ENCODE measurements at places on chromosomes 2 and 18.

DNA sequence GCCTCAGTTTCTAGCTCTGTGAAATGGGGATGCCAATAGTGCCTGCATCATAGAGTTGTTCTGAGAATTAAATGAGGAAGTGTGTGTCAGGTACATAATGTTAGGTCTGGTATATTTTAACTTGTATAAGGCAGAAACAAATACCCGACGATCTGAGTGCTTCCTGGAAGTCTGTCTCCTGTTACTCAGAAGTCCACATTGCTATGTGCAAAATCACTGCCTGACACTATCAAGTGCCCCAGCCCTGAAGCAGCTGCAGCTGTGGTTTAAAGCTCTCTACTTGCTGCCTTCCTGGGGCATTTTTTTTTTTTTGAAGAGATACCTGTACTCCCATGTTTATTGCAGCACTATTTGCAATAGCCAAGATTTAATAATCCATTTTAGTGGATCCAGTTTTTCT is 125.3 kb downstream of the SLC4A3 start:
- no peak for DNase-seq

DNA sequence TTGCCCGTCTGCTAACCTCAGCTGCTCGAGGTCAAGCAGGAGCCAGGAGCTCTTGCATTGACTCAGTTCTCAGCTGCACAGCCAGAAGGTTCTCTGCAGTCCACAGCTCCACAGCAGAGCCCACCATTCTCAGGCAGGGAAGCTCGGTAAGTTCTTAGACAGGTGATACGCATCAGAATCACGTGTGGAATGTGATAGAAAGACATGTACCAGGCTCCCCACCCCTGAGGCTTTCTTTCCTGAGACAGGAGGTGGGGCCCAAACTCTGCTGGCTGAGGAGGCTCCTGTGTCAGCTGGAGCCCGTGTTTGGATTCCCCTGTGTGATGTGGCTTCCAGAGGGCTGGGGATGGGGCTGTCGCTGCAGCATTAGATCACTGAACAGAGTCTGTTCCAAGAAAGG is 28.0 kb downstream of the DIPK1C start:
- no peak for DNase-seq

- no peak for DNase-seq
Measured at GRCh38 chr18:36419900-36420531, 122.5 kb downstream of the FHOD3 start.

- no peak for DNase-seq
Measured at GRCh38 chr18:44564922-44565321, 115.8 kb upstream of the SETBP1 start.

DNA sequence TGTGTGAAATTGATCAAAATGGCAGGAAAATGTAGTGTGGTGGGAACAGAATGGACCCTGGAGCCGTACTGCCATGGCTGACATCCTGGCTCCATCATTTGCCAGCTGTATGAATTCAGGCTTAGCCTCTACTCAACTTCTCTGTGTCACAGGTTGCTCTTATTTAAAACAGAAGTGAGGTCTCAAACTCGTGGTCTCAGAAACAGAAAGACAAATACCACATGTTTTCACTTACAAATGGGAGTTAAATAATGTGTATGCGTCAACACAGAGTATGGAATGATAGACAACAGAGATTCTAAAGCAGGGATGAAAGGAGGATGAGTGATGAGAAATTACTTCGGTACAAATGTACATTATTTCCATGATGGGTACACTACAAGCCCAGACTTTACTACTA is 227.4 kb downstream of the DCC start:
- no peak for DNase-seq

GRCh38 chr2:162175714-162176113 is 23.7 kb upstream of the GCG start:
- no peak for DNase-seq

DNA sequence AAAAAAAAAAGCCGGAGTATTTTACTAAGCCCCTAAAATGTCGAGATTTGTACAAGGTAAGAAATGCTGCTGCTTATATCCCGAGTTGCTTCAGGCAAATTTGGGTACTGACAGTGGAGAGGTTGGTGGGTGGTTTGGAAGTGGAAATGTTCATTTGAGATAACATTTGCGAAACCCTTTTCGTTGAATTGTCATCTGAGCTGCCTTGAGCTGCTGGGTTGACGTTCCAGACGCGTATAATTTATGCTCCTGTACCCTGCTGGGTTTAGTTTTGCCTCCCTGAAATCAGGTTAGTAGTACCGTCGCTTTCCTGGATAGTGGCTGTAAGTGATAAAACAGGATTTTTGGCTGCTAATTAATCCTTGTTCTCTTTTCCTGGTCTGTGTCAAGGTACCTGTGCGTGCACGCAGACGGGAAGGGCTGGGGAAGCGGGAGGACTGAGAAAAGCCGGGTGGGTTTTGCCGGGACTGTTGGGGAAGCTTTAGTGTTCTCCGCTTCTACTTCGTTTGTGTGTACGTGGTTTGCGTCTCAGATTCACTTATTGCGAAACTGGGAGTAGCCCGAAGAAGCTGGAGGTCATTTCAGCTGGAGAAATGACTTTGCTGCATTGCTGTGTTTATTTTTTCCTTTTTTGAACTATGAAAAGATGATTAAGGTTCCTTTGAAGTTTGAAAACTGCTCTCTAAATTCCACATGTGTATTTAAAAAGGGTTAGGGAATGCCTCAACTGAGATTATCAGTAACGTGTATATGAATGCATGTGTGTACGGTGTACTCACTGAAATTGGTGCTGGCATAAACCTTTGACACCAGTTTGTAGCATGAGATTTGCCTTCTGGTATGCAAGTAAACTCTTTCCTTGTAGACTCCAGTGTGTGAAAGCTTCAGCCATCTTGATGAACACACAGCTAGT is 709 bp downstream of the UGP2 start:
- DNase-seq = peak; percentile 37

GRCh38 chr2:220159738-220160137 is 532.3 kb downstream of the SLC4A3 start:
- no peak for DNase-seq

GRCh38 chr18:39951142-39951720 is 2003.8 kb upstream of the PIK3C3 start:
- DNase-seq = no peak

DNA sequence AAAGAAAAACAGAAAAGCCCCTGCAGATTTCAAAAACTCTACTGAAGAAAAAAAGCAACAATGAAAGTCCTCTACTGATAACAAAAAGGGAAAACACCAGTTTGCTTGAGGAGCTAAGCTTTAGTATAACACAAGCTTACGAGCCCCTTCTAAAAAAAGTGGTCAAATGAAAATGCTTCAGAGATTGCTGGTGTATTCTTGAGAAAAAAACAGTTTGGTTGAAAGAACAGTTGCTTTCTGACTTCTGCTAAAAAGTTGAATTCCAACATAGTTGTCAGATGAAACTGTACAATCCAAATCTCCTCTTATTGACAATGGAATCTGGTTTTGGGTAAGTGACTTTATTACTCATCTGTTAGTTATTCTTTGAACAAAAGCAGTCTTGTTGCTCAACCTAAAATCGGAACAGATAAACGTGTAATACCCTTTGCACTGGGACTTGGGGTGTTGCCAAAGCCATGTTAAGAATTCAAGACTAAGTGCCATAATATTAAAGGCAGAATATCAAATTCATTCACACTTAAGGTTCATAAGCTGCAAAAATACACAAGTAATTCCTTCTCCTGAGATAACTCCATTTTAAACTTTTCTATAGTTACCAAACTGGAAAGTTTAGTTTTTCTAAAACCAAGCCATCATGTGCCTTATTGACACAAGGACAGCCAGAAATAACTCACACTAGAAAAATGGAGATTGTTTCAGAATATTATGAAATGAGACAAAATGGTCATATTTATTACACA is 45.3 kb upstream of the SPAG16 start:
- no peak for DNase-seq

DNA sequence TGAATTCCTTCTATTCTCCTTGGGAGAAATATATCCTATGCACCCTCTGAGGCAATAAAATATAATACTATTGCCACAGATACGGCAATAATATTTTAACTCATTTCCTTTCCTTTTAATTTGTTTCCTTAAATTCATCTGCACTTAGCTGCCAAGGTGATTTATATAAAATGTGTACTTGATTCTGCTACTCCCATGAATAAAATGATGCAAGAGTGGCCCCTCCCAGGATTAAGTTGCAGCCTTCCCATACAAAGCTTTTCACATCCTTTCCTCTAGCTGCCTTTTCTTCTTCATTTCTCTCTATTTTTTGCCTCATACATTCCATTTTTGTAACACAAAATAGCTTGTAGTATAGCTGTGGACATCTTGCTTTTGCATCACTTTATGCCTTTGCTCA is 464.1 kb upstream of the ZEB2 start:
- DNase-seq = no peak

DNA sequence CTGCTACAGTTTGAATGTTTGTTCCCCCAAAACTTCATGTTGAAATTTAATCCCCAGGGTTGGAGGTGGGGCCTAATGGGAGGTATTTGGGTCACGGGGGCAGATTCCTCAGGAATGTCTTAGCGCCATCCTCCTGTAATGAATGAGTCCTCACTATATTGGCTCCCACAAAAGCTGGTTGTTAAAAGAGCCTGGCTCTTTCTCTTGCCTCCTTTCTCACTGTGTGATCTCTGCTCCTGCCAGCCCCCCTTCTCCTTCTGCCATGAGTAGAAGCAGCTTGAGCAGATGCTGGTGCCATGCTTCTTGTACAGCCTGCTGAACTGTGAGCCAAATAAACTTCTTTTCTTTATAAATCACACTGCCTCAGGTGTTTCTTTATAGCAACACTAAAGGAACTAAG is 721.0 kb upstream of the PKDCC start:
- no peak for DNase-seq

GRCh38 chr2:64832936-64833335 is 156.3 kb upstream of the SLC1A4 start:
- no peak for DNase-seq

DNA sequence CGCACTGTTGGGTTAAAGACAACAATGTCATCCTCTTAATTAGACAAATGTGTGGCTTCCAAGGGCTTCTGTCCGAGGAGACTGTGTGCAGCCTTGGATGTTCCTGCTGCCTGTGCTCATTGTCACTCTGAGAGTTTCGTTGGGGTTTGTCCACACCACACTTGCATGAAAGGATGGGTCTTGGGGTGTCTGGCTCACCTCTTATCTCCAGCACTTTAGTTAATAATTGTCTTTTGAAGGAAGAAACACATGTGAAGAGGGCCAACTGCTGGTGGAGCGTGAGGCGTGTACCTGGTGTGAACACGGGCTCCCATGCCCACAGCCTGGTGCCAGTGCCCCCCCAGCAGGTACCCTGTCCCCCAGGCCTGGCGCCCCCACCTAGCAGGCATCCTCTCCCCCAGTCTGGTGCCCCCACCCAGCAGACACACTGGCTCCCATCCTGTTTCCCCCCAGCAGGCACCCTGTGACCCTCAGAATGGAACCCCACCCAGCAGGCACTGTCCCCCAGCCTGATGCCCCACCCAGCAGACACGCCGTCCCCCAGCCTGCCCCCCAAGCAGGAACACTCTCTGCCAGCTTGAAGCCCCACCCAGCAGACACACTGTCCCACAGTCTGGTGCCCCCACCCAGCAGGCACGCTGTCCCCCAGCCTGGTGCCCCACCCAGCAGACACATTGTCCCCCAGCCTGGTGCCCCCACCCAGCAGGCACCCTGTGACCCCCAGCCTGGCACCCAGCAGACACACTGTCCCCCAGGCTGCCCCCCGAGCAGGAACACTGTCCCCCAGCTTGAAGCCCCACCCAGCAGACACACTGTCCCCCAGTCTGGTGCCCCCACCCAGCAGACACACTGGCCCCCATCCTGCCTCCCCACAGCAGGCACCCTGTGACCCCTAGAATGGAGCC is 96.3 kb upstream of the TMEM18 start:
- no peak for DNase-seq

DNA sequence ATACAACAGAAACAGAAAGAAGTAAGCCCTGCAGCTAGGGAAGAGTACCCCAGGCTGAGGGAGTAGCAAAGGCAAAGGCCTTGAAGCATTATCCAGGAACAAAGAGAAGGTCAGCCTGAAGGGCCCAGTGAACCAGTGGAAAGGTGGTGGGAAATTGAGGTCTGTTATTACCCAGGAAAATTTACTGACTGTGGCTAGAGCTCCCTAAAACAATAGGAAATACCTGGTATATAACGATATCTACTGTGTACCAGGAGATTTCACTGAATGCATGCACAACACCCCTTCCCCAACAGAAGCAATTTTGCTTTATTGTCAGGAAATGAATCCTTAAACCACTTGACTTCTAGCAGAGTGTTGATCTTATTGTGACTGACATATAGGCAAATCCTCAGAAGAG is 365.3 kb downstream of the ERBB4 start:
- DNase-seq = no peak

GRCh38 chr2:74375838-74376237 is 4.3 kb downstream of the DCTN1 start:
- DNase-seq = no peak

DNA sequence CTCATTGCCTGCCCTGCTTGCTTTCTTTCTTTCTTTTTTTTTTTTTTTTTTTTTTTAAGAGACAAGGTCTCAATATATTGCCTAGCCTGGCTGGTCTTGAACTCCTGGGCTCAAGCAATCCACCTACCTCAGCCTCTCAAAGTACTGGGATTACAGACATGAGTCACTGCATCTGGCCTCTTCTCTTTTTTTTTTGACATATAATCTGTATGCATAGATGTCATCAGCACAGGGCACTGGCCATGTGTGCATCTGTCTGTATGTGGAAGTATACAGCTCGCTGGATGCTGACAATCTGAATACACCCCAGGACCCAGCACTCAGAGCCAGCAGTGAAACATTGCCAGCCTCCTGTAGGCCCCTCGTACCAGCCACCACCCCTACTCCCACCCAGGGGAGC is 49.5 kb downstream of the TFCP2L1 start:
- no peak for DNase-seq

GRCh38 chr2:145190031-145190703 is 670.2 kb upstream of the ZEB2 start:
- no peak for DNase-seq

DNA sequence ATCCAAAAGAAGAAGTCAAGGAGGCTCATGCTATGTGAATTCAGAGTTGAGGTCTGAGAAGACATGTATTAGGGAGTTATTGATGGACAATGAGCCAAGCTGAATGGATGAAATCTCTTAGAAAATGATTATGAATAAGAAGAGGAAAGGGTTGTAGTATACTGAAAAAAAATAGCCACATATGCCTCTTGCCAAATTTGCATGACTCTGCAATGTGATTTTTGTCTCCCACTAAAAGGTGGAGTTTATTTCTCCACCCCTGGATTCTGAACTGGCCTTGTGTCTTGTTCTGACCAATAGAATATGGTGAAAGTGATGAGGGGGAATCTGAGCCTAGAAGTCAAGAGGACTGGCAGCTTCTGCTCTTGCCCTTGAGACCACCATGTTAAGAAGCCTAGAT is 8.6 kb upstream of the ERICH2 start:
- no peak for DNase-seq

- no peak for DNase-seq
Measured at GRCh38 chr2:26540306-26540705, 62.4 kb upstream of the OTOF start.

Measured in NCI-H2081 (cell line).